ENCODE measurements at places on chromosomes 12 and 14.

DNA sequence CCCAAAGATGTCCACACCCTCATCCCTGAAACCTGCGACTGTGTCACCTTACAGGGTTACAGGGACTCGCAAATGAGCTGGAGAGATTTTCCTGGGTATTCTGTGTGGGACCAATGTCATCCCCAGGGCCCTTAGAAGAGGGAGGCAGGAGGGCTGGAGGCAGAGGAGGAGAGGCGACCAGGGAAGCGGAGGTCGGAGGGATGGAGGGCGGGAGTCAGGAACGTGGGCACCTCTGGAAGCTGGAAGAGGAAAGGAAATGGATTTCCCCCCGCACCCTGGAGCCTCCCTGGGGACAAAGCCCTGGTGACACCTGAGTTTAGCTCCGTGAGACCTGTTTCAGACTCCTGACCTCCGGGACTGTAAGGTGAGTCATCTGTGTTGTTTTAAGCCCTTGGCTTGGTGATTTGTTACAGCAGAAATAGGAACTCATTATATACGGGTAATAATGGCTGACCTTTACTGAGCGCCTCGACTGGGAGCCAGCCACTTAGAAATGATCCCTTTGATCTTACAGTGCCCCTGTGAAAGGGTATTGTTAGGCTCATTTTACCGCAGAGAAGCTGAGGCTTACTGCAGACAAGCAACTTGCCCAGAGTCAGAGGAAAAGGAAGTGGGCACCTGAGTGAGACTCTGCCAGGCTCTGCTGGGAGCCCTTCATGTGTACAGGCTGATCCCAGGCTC is 29.3 kb upstream of the FZD10 start:
- no peak for DNase-seq

- no peak for DNase-seq
These were observed 84.9 kb downstream of the NCOR2 start for GRCh38 chr12:124482567-124482893.

GRCh38 chr14:92613008-92613658 is 99.6 kb downstream of the RIN3 start:
- DNase-seq: peak; percentile 28

GRCh38 chr12:30968211-30968610 is 41.7 kb downstream of the TSPAN11 start:
- no peak for DNase-seq

DNA sequence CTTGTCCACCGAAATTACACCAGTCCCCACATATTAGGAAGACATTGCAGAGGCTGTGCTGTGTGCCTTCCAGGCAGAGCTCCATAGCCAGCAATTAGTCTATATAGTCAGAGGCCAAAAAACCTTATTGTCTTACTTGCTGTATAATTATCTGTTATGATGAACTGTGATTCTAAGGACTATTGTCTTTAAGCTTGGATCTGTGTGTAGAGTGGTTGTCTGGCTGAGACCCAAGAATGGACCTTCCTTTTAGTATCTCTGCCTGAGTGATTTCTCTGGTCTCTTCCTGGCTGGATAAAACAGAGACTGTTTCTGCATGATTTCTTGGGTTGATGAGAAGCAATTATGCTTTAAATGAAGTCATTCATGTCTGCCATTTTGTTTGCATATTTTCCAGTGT is 465.3 kb downstream of the PRKD1 start:
- DNase-seq: no peak

- DNase-seq: no peak
These were observed 282 bp upstream of the IGFBP6 start for GRCh38 chr12:53097207-53097563.

DNA sequence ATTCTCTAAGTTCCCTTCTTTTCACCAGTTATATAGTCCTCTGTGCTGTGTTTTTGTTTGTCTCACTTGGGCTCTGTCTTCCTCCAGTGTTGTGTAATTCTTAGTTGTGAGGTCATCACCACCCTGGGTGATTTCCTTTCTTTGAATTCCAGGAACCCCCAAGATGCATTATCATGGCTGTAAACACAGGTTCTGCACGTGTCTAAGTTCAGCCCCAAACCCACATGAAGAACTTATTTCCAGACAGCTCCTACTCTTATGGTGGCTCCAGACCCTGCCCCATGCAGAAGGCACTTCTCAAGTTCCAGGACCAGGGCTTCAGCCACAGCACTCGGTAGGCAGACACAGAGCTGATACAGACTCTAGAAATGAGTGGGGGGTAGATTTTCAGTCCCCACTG is 560.5 kb downstream of the BCL11B start:
- DNase-seq: no peak

GRCh38 chr14:50668826-50669143 is 679 bp upstream of the SAV1 start:
- DNase-seq: no peak

DNA sequence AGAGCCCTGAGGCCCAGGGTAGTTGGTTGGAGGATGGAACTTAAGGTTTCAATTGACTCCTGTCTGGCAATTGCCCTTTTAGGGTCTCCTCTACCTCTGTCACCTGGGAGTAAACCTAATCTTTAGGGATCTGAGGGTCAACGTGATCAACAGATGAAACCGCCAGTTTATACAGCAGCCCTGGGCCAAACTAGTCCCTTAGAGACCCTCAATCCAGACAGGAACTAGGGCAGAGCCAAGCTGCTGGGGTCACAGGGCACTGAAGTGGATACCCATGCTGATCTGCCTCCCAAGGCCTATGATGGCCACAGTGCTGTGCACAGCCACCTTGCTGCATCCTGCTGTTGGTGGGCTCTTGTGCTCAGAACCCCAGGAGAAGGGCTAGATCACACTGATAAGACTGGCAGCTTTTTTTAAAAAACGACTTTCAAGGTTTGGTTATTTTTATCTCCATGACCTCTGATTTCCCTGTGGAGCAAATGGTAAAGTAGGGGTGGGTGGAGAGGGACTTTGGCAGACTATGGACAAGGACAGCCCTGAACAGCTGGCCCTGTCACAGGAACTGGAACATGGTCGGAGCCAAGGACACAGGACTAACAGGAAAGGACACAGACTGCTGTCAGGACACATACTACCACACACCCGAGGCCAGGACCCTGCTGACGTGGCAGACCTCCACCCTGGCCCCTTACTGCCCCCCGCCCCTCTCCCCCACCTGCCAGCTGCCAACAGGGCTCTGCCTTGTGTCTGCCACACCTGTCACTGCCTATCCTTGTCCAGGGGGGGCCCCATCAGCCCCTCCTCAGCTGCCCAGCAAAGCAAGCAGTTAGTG is 474 bp downstream of the FITM1 start:
- DNase-seq: no peak

- DNase-seq: no peak
These were observed 774.9 kb upstream of the NOVA1 start for GRCh38 chr14:27372771-27373170.

DNA sequence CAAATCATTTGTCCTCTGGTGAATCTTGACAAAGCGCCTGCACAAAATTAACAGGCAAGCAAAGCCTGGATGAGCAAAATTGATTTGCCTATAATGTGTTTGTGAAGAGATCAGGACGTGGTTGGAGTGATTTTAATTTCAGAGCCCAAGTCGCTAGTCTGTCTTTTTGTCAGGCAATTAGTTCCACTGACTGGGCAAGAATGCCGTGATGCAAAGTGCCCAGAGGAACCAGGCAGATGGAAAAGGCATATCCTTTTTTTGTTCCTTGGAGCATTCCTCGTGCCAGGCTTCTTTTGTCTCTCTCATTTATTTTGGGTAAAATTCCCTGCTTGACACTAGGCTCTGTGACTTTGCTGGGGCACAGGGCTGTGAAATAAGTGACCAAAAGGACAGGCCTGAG is 65.9 kb upstream of the CCDC198 start:
- DNase-seq: no peak

DNA sequence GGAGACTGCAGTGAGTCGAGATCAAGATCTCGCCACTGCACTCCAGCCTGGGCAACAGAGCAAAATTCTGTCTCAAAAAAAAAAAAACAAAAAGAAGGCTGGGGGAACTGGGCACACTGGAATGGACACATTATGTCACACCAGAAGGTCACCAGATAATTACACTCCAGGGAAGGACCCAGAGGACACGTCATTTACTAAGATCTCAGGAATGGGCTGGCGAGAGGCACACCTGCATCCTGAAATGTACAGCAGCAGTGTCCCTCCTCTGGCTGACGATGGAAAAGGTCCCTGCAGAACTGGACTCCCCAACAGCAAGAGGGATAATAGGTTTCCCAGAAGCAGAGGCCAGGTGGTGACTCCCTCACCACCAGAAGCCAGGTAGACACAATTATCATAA is 243.5 kb downstream of the BCL11B start:
- no peak for DNase-seq

DNA sequence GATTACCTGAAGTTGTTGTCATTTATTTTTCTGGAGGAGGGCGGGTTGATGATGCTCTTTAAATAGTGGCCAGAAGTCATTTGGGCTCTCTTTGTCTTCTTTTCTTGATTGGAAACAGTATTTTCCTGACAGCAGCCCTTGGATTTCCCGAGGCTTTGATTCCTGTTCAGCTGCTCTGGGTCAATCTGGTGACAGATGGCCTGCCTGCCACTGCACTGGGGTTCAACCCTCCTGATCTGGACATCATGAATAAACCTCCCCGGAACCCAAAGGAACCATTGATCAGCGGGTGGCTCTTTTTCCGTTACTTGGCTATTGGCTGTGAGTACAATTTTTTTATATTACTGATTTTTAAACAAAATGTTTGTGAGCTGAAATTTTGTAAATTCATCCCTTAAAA is 60.4 kb downstream of the ANAPC7 start:
- DNase-seq: no peak

DNA sequence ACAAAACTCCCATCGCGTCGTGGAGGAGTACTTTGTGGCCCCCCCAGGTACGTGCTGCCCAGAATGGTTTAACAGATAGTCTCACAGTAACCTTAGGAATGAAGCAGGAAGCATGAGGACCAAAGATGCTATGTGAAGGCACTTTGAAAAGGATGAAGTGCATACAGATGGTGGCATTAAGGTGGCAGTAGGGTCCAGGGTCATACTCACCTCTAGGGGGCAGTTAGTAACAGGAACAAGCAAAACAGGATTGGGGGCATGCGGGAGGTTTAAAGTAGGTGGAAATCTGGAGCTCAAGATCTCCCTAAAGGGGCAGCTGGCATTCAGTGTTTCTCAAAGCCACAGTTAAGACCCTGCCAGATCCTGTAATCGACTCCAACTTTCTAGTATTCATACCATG is 10.9 kb downstream of the GATC start:
- no peak for DNase-seq

GRCh38 chr12:123601602-123602489 is at the start of gene DDX55:
TSS of gene DDX55 (plus strand) at chr12:123602099. CDS start at chr12:123602149, 50 bp downstream.
- DNase-seq: peak; percentile 84

- DNase-seq: no peak
These were observed 761.5 kb downstream of the GALC start for GRCh38 chr14:87231336-87232026.

GRCh38 chr14:39459795-39460478 is 27.7 kb upstream of the FBXO33 start:
- DNase-seq: no peak

GRCh38 chr12:78192979-78193378 is 362.3 kb downstream of the NAV3 start:
- no peak for DNase-seq

DNA sequence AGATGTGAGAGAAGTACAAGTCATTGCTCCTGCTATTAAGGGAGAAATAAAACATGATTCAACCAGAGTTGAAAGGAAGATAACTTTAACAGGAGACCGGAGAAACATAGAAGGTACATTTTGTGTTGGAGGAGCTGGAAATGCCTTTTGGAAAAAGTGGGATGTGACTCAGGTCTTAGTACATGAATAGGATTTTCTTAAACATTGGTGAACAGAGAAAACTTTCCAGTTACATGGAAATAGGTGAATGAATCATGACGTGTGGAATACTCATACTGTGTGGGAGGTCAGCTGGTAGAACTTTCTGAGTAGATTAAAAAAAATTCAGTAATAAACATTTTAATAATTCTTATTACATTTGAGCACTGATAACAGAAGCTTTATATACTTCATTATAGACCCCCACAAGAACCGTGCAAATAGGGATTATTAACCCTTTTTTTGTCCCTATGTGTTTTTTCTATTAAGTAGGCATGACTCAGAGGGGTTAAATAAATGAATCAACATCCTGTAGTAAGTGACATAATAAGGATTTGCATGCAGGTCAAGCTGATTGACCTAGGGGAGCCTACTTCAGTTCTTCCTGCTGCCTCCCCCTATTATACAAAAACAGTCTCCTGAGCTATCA is 710.5 kb downstream of the NOVA1 start:
- no peak for DNase-seq

DNA sequence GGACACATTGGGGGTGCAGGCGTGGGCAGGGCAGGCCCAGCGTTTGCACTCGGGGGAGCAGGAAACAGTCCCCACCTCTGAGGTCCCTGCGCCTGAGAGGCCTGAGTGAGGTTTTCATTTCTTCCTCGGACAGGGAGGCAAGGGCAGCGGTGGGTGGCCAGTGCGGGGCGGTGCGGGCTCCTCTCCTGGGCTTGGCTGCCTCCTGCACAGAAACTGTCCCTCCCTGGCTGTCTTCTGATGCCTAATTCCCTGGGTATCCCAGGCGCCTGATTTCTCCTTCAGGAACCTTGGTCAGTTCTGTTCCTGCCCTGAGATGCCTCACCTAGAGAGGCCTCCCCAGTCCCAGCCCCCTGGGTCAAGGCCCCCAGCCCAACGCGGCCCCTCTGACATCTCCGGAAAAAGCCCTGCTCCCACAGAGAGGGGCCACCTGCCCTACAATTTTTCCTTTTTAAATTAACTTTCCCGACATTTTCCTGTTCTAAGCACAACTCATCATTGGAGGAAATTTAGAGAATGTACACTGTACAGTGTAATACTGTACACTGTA is 260.3 kb downstream of the ADGRD1 start:
- no peak for DNase-seq

- no peak for DNase-seq
These were observed 156.7 kb upstream of the DIO3 start for GRCh38 chr14:101404426-101405170.
